Progenitor cell of endocrine pancreas (in vitro differentiated cells): ENCODE measurements at places on chromosomes 6 and 20. TPM values are rescaled to one million over a fixed set of nuclear protein-coding genes. Genes with fewer than 3 reads are reported as not detected.

The PACRG gene
- total RNA-seq: 2.4 TPM in 2 replicates

DNA sequence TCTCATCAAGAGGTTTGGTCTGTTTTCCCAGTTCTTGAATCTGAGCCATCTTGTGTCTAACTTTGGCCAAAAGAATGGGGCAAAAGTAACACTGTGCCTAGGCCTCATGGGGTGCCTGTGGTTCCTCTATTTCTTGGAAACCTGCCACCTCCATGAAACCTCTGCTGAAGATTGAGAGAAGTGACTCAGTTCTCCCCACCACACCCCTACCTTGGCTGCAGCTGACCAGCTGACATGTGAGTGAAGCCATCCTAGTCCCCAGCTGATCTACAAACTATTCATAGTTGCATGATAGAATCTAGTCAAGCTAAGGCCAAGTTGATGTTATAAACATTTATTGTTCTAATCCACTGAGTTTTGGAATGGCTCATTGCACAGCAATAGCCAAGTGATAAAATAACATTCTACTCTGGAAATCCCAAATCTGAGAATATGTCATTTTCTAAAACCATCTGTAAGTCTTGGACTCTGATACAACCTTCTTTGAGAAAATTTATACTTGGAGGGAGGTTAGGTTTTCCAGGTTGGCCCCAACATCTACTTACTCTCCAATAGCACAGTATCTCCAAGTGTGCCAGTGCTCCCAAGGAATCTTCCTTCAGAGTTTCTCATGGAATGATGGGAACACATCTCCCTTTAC is 107.0 kb upstream of the SMLR1 start:
- DNase-seq: no peak

DNA sequence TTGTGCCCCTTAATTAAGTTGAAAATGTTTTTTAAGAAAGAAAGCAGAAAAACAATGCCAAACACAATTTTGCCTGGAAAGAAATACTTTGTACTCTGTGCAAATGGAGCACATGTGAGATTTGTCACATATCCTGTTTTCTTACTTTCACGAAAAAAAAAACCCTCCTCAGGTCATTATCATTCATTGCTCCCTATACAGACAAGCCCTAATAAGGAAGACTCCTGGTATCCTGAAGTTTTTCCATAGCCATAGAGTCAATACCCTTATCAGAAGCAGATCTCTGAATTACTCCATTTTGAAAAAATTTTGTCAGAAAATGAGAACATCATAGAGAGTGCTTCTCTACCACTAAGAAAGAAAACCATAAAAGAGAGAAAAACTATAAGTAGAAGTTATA is 14.0 kb upstream of the NT5E start:
- DNase-seq: no peak

The SDCBP2 gene
- total RNA-seq: 2.0 and 2.3 TPM in 2 replicates

GRCh38 chr20:35886537-35886936 is 67.8 kb downstream of the SCAND1 start:
- no peak for DNase-seq

GRCh38 chr6:113574147-113574546 is 283.0 kb upstream of the MARCKS start:
- DNase-seq: no peak

DNA sequence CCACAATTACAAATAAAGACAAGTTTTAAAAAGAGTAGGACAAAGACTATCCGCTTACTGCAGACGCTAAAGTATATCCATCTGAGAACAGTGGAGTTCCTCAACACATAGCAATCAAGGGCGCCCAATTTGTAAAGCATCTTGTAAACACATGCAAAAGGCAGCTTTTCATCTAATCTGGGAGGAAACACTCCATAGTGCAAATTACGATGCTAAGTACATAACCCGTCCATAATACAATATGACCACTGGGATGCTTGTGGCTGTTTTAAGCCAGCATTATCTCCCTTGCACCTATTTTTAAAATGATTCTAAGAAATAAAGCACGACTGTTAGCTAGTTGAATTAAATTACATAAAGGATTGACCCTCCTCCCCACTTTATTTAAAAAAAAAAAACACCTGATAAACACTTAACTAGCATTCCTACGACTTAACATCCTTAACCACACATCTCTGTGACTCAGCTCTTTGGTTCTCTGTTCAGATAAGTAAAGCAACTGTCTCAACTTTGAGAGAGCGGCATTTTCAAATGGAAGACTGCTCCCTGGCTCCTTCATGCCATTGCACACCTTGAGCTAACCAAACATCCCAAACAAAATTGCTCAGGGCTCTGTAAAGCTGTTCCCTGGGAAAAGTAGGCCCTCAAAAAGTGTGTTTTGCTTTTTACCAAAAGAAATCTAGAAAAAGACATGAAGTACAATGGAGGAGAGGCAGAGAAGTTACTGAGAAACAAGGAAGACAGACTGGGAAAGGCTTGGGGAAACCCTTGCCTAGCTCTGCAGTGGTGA is 14.2 kb downstream of the SLC22A23 start:
- DNase-seq: no peak

The TP53TG5 gene
- total RNA-seq: not detected in 2 replicates

The ZNF318 gene
- total RNA-seq: 22.0 and 23.2 TPM in 2 replicates

The FOXQ1 gene
- 2.0 and 2.9 TPM in 2 replicates for total RNA-seq

DNA sequence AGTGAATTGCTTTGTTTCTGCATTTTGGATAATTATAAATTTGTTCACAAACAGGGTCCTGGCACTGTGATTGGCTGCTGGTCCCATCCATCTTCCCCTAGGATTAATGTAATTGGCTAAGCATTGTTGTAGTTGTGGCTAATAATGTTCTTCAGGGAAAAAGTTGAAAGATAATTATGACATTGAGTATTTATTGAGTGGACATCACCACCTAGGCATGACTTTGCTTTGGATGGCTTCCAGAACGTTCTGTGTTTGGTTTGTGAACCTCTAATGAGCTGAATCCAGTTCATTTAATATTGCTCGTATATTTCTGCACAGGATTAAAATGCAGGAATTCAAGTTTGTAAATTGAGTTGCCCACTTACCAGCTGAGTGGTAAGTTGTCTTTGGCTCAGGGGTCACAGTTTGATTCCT is 55.1 kb downstream of the ARID1B start:
- DNase-seq: no peak

DNA sequence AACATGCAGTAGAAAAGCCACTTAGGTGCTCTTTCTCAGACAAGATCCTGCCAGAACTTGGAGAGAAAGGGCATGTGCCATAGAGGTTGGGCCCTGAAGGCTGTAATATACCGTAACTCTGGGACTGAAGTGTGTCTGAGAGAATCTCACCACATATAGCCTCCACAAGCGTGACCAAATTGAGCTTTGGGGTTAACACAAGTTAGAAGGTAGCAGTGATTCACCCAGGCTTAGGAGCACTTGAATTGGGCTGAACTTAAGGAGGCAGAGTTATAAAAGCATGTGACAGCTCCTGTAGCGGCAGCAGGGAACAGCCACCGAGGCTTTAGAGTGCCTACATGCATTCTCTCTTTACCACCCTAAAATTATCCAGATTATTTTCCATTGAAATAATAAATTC is 361.6 kb downstream of the PHF3 start:
- DNase-seq: no peak

- DNase-seq: no peak
These were observed 147.5 kb downstream of the BMP7 start for GRCh38 chr20:57118964-57119363.

The PTCRA gene
- not detected in 2 replicates for total RNA-seq

GRCh38 chr6:126743076-126743475 is 375.4 kb upstream of the RSPO3 start:
- no peak for DNase-seq

GRCh38 chr6:9315966-9316650 is 880.8 kb upstream of the SLC35B3 start:
- no peak for DNase-seq

- DNase-seq: no peak
These were observed 59.7 kb downstream of the GPX5 start for GRCh38 chr6:28585335-28585734.

GRCh38 chr6:14930366-14930989 is 315.4 kb upstream of the JARID2 start:
- no peak for DNase-seq

- no peak for DNase-seq
These were observed 1.3 kb upstream of the MUCL3 start for GRCh38 chr6:30939473-30939872.

GRCh38 chr6:120056085-120056484 is 706.5 kb upstream of the MAN1A1 start:
- no peak for DNase-seq

The MICAL1 gene
- 101 and 102 TPM in 2 replicates for total RNA-seq

DNA sequence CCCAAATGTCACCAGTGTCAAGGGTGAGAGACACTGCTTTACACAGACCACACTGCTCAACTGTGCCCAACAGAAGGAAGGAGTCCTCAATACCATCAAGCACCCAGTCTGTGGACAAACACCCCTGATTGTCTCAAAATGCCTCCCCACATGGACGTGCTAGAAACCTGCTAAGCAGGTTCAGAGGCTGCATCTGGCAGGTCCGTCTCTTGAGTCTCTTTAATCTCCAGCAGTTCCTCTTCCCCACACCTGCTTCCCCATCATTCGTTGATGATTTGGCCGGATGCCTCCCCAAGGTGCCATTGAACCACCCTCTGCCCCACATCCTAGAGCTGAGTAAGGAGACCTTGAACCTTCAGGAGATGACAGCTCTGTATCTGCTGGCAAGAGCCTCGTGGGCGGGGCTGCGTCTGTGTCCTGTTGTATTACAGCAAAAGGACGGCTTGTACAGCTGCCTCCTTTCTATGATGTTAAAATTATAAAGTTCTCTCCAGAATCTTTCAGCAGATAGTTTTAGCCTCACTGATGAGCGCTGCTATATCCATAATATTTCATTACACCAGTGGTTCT is 179.2 kb downstream of the PREX1 start:
- no peak for DNase-seq

- DNase-seq: no peak
These were observed 12.4 kb downstream of the MAFB start for GRCh38 chr20:40676491-40677269.

The SLC17A3 gene
- total RNA-seq: 0.34 and 0.58 TPM in 2 replicates

GRCh38 chr6:28218312-28219248 is 6.5 kb upstream of the ZSCAN9 start:
- DNase-seq: no peak

The SCRT2 gene
- not detected in 2 replicates for total RNA-seq

DNA sequence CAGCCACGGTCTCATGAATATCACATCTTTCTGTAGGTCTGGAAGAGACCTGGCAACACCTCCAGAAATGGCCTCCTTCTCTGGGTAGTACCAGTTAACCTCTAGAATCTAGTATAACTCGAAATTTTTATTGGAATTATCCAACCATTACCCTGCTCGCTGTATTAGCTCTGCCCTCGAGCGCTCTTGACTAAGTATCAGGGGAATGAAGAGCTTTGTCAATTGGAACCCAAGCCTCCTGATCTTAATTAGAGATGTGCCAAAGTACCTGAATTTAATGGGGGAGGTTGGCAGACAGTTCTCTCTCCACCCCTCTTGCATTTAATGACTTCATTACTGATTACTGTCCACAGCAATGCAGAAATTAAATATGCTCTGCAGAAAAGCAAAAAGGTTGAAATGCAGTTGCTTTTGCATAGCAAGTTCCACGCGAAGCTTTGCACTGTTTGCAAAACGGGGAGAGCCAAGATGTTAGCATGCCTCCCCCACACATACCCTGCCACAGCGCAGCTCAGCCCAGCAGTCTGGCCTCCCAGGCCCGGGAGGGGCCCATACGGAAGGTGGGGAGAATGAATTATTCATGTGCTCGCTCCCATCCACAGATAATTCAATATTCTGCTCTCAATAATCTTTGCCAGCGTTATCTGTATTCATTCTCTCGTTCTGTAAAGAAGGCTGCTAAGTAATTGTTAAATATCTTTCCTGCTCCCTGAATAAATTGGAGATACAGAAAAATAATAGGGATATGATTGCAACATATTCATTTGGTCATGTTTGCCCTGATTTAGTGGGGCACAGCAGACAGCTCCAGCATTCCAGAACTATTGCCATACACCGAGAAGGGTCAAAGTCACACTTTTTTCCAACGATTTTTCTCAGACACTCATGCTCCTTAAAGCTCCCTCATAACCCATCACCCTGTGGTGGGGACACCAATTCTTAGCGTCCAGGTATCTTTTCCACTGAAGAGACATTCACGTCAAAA is 305.8 kb downstream of the CDH26 start:
- no peak for DNase-seq

DNA sequence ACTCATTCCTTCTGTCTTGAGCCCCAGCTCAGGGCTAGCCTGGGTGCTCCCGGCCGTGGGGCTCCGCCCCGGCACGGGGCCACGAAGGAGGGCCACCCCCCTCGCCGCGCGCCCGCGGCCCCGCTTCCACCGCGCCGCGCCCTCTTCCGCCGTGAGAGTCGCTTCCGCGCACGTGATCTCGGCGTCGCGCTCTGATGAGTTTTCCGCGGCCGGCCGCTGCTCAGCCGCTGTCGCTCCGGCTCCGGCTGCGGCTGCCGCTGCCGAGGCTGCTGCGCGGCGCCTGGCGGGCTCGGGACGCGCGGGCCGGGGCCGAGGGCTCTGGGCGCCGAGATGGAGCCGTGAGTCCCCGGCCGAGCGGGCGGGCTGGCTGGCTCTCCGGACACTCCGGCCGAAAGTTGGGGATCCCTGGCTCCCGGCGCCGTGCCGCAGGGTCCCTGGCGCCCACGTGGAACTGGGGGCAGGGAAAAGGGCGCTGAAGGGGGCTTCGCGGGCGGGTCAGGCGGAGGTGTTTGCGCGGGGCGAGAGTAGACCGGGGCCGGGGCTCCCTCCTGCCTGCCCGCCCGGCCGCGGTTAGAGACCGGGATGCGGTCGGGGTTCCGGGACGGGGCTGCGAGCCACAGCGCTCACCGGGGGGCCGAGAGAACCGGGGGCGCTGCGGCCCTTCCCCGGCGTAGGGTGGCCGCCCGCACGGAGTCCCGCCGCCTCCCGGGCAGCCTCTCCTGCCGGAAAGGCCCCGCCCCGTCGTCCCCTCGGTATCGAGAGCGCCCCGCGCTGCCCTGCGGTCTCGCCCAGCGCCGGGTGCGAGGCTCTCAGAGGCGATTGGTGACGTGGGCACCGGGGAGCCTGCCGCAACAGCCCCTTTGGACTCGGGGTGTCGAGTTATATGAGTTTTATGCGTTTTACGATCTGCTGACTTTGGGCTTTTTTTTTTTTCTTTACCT is at the start of gene TMEM181:
Gene TMEM181, plus strand, starts transcription at position 197 of the 941 bp plus-strand sequence. Its CDS starts 134 bp downstream, at position 331.
- DNase-seq: peak; percentile 55

The DPM1 gene
- 41.4 and 43.9 TPM in 2 replicates for total RNA-seq

DNA sequence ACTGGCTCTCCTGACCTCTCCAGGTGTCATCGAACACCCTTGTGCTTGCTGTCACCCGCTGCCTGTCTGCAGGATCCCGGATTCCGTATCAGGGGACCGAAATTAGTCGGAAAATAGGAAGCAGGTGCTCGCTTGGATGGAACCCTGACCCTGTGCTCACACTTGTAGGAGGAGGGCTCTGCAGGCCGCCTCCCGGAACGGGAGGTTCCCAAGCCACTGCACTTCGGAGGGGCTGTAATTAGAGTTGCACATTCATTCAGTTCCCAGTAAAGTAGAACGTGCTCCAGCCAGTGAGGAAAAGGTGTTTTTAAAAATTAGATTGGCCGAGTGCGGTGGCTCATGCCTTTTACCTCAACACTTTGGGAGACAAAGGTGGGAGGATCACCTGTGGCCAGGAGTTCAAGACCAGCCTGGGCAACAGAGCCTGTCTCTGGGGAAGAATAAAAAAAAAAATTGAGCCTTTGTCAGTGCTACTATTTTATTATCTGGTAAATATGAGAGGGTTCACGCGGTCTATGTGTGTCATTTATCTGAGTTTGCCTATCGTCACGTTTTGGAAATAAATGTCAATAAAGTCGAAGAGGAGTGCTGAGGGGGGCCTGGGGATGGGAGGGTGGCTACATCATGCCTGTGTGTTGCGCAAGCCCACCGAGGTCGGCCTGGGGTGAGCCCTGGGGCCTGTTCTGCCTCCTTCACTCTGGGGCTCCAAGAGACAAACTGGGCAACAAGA is 1.5 kb upstream of the GMEB2 start:
- DNase-seq: no peak

- DNase-seq: no peak
These were observed 48.1 kb downstream of the SRC start for GRCh38 chr20:37393863-37394542.
